Stimulated activated CD8-positive, alpha-beta memory T cell treated with anti-CD3 and anti-CD28 coated beads, Interleukin-4, amount 100 ng/mL, for 1 hour (primary cell): ENCODE measurements at places on chromosomes 5 and 9.

- no peak for DNase-seq
Observed at GRCh38 chr5:129718471-129719090, 29.3 kb upstream of the MINAR2 start.

- no peak for DNase-seq
Observed at GRCh38 chr9:109256336-109256735, 64.5 kb downstream of the EPB41L4B start.

DNA sequence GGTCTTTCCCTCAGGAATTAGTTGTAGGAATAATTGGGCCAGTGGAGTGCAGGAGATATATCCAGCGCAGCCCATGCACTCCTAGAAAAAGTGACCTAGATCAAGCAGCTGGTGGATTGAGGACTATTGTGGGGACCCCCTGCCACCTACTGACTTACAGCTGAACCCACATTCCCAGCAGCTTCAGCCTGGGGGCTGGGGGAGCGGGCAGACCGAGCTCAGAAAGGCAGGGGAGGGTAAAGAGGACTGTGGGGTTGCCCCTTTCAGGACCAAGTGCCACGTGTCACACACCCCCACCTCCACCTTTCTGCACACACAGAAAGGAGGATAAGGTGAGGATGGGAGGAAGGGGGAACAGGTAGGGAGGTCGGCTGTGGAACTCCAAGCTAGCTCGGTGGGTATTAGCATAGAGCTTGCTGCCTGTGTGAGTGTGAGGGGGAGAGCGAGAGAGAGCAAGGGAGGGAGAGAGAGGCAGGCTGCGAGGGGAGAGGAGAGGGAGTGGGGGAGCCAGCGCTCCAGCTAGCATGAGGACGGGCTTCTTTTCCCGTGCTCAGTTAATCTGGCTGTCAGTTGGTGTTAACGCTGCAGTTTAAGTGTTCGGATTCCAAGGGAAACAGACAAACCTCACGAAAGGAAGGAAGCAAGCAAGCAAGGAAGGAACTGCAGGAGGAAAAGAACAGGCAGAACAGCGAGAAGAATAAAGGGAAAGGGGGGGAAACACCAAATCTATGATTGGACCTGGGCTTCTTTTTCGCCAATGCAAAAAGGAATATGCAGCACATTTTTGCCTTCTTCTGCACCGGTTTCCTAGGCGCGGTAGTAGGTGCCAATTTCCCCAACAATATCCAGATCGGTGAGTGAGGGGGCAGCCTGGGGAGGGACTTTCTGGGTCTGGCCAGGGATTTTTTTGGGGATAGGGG lies at the start of gene GRIA1:
TSS of gene GRIA1 (plus strand) at position 553 of the 920 bp plus-strand sequence.
- DNase-seq = no peak

DNA sequence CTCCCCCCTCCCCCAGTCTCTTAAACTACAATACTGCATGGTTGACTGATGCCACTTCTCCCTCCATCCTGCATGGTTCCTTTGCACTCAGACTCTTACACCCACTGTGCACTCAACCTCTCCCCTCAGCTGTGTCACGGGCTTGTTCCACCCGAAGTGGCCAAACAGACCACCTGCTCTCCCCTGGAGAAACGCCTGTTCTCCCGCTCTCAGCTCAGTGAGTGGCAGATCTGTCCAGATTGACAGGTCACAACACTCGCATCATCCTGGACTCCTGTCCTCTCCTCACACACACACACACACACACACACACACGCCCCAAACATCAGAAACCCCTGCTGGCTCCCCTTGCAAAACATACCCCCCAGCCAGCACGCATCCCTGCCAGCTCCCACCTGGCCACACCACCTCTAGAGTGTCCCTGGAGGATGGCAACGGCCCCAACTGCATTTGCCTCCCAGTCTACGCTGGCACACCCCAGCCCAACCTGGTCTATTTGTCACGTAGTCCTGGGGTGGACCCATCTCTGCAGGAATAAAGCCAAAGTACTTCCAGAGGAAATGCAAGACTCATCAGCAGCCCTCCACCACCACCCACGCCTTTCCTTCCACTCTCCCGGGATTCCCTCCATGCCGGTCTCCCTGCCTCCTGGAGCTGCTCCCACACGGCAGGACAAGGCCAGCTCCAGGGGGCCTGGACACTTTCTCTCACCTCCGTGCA lies 2.9 kb downstream of the OR2V1 start:
- no peak for DNase-seq

DNA sequence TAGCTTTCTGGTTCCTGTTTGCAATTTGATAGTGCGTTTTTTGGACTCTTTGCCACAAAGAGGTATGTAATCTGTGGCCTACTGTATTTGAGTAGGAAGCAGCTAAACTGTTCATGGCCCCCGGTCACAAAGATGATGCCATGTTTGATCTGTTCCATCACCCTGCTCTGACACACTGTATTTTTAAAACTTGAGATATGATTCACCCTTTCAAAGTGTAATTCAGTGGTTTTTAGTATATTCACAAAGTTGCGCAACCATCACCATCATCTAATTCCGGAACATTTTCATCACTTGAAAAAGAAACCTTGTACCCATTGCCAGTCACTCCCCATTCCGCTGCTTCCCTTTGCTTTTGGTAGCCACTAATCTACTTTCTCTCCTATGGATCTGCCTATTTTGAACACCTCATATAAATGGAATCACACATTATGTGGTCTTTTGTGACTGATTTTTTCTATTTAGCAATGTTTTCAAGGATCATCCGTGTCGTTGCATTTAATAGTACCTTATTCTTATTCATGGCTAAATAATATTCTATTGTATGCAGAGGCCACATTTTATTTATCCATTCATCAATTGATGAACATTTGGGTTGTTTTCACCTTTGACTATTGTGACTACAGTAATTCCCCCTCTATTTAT lies 141.6 kb downstream of the NR3C1 start:
- DNase-seq = no peak

DNA sequence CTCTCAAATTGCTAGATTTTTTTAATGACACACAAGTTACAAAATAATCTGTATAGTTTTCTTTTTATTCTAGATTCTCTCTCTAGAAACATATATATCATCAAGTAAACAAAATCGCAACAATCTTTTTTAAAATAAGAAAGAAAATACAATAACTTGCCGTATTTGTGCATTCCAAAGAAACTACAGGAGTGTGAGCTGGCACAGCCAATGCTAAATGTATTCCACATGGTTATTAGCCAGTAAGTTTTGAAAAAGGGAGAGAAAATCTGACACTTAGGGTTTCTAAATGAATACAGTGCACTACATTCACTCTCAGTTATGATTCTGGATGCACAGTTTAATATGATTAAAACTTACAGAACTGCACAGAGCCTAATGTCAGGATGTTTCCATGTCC lies 117.9 kb downstream of the BNC2 start:
- DNase-seq = no peak

DNA sequence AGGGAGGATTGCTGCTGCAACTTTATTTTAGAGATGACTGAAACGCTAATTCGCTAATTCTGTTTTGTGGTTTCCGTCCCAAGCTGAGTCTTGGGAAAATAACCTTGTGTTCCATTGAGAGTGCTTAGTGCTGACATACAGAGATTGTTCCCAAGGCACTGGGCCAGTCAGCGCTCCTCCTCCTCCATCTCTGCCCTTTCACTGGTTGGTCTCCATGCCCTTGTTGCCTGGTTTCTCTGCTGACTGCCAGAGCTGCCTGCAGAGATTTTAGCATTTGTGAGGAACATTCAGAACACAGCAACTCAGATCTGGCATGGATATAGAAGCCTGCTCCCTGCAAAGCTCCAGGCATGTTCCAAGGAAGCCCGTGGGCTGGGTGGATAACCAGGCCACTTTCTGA lies 126.0 kb upstream of the IRX2 start:
- DNase-seq = no peak

DNA sequence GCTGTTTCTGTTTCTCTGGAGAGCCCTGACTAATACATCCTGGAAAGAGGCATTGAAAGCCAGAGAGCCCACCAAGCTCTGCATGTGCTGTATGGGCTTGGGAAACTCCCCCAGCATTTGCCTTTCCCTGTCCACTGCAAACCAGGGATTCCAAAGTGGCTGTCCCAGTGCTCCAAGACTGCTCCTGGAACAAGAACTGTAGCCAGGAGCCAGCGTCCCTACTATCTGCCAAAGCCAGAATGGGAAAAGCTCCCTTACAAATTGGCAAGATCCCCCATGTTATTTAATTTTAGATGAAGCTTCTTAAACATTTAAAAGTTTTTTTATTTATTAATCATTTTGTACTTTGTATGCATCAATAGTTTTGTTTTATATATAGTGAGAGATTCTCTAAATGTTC lies 263.2 kb downstream of the GABRB2 start:
- no peak for DNase-seq

- no peak for DNase-seq
Observed at GRCh38 chr9:21970800-21971640, 23.2 kb downstream of the CDKN2A start.

DNA sequence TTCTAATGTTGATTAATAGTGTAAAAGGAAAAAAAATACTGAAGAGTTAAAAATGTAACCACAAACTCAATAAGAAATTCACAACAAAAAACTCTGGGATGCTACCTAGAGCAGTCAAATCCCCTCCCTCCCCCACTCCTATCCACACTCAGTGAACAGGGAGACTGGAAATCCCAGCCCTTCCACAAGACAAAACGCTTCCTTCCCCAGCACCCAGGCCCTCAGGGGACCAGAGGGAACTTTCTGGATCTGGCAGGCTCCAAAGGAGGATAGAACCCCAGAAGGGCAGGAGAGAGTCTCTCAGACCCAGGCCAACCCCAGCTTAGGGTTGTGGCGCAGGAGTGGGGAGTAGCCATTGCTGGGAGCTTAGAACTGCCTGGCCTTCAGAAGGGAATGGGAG lies 55.0 kb downstream of the DCP2 start:
- DNase-seq = no peak

DNA sequence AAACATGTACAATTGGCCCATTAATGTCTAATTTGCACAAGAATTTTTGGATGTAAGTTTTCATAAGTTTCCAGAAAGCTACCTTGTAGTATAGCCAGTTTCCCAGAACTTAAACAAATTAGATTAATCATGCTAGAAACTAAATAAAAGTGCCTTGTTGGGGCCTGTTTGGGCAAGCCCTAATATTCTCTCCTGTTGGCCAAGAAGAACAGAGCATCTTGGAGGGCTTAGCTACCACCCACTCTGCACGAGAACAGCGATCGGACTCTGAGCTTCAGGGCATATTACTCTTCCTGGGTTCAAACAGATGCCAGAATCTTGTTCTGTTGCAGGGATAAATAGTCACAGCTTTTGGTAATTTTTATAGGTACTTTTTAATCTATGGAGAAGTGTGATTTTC lies 88.2 kb downstream of the GAS1 start:
- DNase-seq = no peak

- DNase-seq = no peak
Observed at GRCh38 chr5:178328826-178329730, 96.5 kb upstream of the PHYKPL start.

DNA sequence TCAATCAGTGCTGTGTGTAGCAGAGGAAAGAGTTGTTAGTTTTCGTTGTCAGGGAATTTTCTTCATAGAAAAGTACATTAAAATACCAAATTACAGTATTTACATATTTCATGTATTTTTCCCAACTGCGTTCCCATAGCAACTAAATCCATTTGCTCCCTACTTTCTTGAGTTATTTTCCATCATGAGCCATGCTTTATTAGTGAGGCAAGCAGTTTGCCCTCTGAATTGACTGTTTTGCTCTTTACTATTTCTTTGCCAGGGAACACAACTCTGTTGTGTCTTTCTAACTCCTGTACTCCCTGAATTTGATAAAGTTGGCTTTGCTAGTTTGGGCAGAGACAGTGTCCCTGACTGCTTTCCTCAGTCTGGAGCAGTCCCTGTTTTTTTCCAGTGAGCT lies 276.2 kb upstream of the SLC30A5 start:
- no peak for DNase-seq

GRCh38 chr5:140038373-140038957 lies 4.6 kb downstream of the NRG2 start:
- no peak for DNase-seq

GRCh38 chr9:88777498-88778312 lies 213.6 kb upstream of the S1PR3 start:
- no peak for DNase-seq

- DNase-seq = no peak
Observed at GRCh38 chr9:79801459-79801858, 229.7 kb downstream of the TLE4 start.

- no peak for DNase-seq
Observed at GRCh38 chr9:100554935-100555401, 22.9 kb upstream of the CAVIN4 start.

DNA sequence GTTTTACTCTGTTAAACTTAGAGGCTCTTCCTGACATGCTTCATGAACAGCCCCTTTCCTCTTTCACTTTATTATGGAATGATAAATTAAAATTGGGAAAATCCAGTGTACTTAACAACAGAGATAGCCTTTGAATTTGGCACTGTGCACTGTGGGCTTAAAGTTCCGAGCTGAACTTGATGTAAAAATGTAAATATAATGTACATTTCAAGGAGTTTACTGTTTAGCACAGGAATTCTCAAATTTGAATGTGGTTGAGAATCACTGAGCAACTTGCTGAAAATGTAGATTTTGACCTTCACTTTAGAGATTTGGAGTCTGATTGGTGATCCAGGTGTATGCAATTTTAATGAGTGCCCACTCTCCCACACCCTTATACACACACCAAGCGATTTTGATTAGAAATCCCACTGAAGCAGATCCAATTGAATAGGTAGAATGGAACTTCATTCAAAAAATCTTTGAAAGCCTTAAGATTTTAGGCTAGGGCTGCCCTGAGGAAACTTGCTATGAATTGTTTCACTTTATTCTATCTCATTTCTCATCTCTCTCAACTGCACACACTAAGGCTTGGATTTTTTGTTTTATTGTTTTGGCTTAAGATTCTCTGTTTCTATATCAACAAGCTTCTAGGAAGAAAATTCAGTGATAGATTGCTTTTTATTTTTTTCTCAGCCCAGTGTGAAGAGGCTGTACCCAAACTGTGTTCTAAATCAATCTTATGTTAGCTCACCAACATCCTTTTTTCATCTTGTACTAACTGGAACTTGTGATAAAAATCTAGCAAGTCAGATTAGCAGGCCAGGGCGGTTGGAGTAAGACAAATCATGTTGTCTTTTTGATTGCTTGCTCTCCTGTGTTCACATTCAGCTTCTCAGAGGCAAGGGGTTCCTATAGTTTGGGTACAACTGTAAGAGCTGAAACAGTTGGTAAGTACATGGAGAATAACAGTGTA lies 22.9 kb downstream of the NUDT12 start:
- no peak for DNase-seq
